ENCODE measurements at places on chromosomes 3 and 15.

DNA sequence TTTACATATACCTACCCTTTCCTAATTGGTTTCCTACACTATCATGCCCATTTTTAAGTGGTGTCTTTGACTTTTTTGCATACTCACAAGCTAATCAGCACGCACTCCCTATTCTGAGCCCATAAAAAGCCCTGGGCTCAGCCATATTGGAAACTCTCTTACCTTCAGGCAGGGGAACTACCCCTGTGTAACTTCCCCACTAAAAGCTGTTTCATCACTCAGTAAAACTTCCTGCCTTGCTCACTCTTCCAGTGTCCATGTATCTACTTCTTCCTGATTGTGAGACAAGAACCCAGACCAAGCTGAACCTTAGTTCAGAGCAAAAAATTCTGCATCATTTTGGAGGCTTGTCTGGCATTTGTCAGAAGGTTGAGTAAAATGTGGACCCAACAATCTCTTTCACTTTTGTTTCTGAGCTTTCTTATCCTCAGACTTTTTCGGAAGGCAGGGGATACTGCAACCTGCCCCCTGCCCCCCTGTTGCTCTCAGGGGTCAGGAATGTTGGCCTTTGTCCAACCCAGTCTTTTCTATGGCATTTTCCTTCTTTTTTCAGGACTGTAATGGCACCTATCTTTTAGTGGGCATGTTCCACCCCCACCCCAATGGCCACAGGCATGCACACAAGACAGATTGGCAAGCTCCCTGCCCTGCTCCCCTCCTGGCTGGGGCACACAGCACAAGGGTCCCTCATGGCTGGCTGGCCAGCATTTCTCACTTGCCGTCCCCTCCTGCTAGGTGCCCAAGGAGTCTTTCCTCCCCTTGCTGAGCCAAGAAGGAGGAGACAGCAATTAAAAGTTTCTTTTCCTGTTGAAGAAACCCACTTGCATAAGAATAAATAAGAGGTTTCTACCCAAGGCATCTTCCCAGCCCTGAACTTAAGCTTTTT lies 26.3 kb upstream of the TMEM45A start:
- DNase-seq: no peak

DNA sequence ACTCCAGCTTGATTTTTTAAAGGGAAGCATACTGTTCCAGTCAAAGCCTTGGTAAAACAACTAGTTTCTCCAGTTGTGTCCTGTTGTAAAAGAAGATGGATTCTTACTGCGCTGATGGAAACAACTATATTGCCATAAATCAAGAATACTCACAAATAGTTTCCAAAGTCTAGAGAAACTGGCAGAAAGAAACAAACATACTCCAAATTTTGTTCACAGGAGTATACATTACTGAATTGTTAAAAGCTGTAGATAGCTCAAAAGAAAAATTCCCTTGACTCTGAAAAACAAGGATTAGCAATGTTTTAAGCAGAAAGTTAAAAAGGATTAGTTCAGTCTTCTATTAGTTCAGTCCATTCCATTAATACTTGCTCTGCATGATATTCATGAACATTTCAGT lies 27.6 kb downstream of the SORD start:
- no peak for DNase-seq

DNA sequence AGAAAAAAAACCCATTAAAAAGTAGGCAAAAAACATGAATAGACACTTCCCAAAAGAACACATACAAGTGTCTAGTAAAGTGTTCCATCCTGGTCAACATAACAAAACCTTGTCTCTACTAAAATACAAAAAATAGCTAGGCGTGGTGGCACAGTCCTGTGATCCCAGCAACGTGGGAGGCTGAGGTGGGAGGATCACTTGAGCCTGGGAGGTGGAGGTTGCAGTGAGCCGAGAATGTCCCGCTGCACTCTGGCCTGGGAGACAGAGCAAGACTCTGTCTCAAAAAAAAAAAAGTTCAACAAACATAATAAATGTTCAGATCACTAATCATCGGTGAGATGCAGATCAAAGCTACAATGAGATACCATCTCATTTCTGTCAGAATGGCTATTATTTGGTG lies 43.5 kb upstream of the OSBPL11 start:
- no peak for DNase-seq

DNA sequence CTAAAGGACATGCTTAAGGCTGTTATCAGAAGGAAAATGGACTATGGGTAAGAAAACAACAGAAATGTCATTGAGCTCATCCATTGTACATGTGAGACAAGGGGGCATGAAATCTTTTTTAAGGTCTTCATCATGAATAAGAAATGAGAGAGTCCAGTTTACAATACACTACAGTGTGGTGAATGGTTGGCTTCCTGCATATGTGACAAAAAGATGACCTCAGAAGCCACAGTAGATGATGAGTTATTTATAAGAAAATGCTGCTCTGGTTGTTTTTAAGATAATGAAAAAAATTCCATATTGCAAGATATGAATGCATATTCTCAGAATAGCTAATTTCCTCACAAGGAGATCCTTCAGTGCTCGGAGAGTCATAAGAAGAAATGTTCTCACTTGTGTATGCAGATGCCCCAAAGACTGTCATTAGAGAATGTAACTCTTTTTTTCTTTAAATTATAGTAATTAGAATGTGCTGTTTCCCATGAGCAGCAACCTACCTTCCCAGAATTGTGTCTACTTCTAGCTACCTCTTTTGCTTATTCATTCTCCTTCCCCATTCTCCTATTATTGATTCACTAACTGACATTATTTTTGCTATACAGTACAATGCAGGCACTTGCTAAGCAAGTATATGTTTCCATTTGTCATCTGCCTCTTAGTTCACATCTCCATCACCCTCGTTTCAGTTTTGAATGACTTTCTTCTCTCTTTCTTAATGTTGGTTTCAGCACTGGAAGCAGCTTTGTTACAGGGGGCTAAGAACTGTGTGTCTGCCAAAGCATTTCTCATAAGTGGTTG lies 152.0 kb upstream of the PEX5L start:
- no peak for DNase-seq

- DNase-seq: no peak
These were observed 405.8 kb downstream of the IGSF11 start for GRCh38 chr3:118628704-118629341.

GRCh38 chr3:164879201-164879600 lies 199.1 kb downstream of the SI start:
- DNase-seq: no peak

- DNase-seq: no peak
These were observed 125.5 kb downstream of the NSMCE3 start for GRCh38 chr15:29143909-29144635.

- no peak for DNase-seq
These were observed 271.9 kb downstream of the SUCLG2 start for GRCh38 chr3:67382536-67382935.

- DNase-seq: no peak
These were observed 64.1 kb downstream of the ABCC5 start for GRCh38 chr3:183953471-183954070.

DNA sequence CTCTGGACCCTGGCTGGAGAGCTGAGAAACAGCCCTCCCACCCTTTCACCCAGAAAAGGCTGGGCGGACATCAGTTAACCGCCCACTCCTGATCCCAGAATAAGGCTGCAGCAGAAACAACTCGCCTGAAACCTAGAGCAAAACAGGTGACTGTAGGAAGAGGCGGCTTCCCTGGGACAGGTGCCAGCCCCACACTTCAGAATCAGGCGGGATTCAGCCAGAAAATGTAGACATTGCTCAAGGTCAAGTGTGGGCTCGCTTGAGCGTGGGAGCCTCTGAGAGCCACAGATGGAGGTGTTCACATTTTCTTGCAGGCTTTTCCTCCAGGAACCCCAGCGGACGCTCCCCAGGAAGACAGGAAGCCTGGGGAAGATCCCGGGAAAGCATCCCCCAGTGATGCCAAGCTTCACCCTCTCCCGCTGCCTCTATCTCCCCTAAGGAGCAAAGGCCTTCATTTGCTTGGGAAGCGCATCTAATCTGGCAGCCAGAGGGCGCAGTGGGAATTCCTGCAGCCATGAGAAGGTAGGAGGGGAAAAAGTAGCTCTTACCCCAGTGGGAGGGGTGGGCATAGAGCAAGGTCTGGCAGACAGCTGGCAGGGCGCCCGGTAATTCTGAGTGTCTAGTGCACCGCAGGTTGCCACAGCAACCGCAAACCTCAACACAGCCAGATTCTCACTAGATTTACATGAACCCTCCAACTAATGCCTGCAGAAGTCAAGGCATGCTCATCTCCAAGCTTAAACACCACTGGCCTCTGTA lies 77.7 kb downstream of the OCA2 start:
- DNase-seq: no peak

GRCh38 chr3:178238179-178238578 lies 298.1 kb upstream of the KCNMB2 start:
- DNase-seq: no peak

- no peak for DNase-seq
These were observed 22.3 kb downstream of the CFAP161 start for GRCh38 chr15:81156324-81156723.

DNA sequence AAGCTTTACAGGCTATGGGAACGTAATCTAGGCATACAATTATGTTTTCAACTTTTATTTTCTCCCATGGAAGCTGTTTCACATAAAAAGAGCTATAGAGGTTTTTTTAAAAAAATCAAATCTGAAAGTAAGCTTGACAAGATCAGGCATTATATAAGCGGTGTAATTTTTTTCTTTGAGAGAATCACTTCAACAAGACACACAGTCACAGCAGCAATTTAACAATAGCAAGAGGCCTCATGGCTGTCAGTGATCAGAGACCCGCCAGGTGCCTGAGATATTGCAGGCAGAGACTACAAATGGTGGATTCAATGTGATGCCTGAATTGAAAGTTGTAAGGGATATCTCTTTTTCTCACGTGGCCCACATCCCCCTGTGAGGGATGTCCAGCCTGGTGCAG lies 270.5 kb upstream of the TBC1D5 start:
- no peak for DNase-seq

- no peak for DNase-seq
These were observed 267.3 kb upstream of the ADAMTS9 start for GRCh38 chr3:64954995-64955636.

GRCh38 chr15:97030251-97030650 lies 699.8 kb downstream of the NR2F2 start:
- DNase-seq: no peak
